Stimulated activated CD8-positive, alpha-beta memory T cell treated with anti-CD3 and anti-CD28 coated beads, Interleukin-7, amount 100 ng/mL, for 1 hour (primary cell): ENCODE measurements at places on chromosomes 6 and 20.

- DNase-seq = no peak
Observed at GRCh38 chr20:51462566-51463276, 79.8 kb downstream of the NFATC2 start.

GRCh38 chr6:4774715-4775493 lies 1.3 kb upstream of the CDYL start:
- peak; percentile 9 for DNase-seq

GRCh38 chr6:169620171-169621130 lies 81.4 kb downstream of the WDR27 start:
- DNase-seq = no peak

- DNase-seq = no peak
Observed at GRCh38 chr6:146149770-146150169, 120.9 kb downstream of the GRM1 start.

- no peak for DNase-seq
Observed at GRCh38 chr6:33925936-33926335, 122.1 kb upstream of the MLN start.

GRCh38 chr6:16712931-16713484 lies 48.3 kb downstream of the ATXN1 start:
- no peak for DNase-seq
